Smooth muscle cell of bladder (primary cell): ENCODE measurements at places on chromosomes 11 and 22. TPM values are rescaled to one million over a fixed set of nuclear protein-coding genes. Genes with fewer than 3 reads are reported as not detected.

SYCE3 gene
- 0.37 and 0.85 TPM in 2 replicates for total RNA-seq

PTPN5 gene
- total RNA-seq = under 0.01 TPM in 1 of 2 replicates, not detected in the other

GCAT gene
- 33.9 and 40.1 TPM in 2 replicates for total RNA-seq

ENTHD1 gene
- not detected in 2 replicates for total RNA-seq

CAT gene
- total RNA-seq = 69.9 and 84.2 TPM in 2 replicates

IL17RA gene
- total RNA-seq = 4.4 and 6.1 TPM in 2 replicates

TSSK2 gene
- total RNA-seq = not detected in 2 replicates

PAX6 gene
- total RNA-seq = under 0.01 TPM in 1 of 2 replicates, not detected in the other

MUC2 gene
- not detected in 2 replicates for total RNA-seq

TMEM86A gene
- 0.57 and 0.83 TPM in 2 replicates for total RNA-seq

OR8D4 gene
- not detected in 2 replicates for total RNA-seq

CREB3L1 gene
- total RNA-seq = 30.7 and 45.7 TPM in 2 replicates

RAB39A gene
- not detected in 2 replicates for total RNA-seq

LRRC56 gene
- total RNA-seq = 0.55 and 0.85 TPM in 2 replicates

HTR3B gene
- not detected in 2 replicates for total RNA-seq

STK33 gene
- total RNA-seq = 0.37 and 0.57 TPM in 2 replicates

ASPHD2 gene
- total RNA-seq = 2.0 and 2.5 TPM in 2 replicates

KDM4D gene
- total RNA-seq = 0.37 and 0.43 TPM in 2 replicates

DCUN1D5 gene
- total RNA-seq = 40.0 and 43.4 TPM in 2 replicates

FOSL1 gene
- total RNA-seq = 2.6 and 4.4 TPM in 2 replicates

NPAS4 gene
- not detected in 2 replicates for total RNA-seq

SCN3B gene
- not detected in 2 replicates for total RNA-seq

IL18 gene
- total RNA-seq = 5.8 and 9.2 TPM in 2 replicates

MS4A15 gene
- total RNA-seq = not detected in 2 replicates

FAM227A gene
- total RNA-seq = 1.6 and 2.1 TPM in 2 replicates

GRM5 gene
- under 0.01 TPM in 1 of 2 replicates, not detected in the other for total RNA-seq

CD59 gene
- 305 and 344 TPM in 2 replicates for total RNA-seq

TMEM123 gene
- total RNA-seq = 72.4 and 87.0 TPM in 2 replicates

VWCE gene
- 0.85 and 1.7 TPM in 2 replicates for total RNA-seq

MISFA gene
- total RNA-seq = 0.18 and 0.71 TPM in 2 replicates

TMPRSS4 gene
- not detected in 2 replicates for total RNA-seq

SLC5A4 gene
- total RNA-seq = not detected in 2 replicates

PKP3 gene
- 1.3 and 1.6 TPM in 2 replicates for total RNA-seq
